ENCODE measurements at places on chromosomes 12 and 14.

GRCh38 chr12:110330124-110330523, 49.1 kb downstream of the ATP2A2 start:
- no peak for DNase-seq

- peak; percentile 18 for DNase-seq
These were observed 36.3 kb upstream of the PPP1CC start for GRCh38 chr12:110778833-110779577.

GRCh38 chr14:104230119-104230815, 91.9 kb downstream of the KIF26A start:
- no peak for DNase-seq

DNA sequence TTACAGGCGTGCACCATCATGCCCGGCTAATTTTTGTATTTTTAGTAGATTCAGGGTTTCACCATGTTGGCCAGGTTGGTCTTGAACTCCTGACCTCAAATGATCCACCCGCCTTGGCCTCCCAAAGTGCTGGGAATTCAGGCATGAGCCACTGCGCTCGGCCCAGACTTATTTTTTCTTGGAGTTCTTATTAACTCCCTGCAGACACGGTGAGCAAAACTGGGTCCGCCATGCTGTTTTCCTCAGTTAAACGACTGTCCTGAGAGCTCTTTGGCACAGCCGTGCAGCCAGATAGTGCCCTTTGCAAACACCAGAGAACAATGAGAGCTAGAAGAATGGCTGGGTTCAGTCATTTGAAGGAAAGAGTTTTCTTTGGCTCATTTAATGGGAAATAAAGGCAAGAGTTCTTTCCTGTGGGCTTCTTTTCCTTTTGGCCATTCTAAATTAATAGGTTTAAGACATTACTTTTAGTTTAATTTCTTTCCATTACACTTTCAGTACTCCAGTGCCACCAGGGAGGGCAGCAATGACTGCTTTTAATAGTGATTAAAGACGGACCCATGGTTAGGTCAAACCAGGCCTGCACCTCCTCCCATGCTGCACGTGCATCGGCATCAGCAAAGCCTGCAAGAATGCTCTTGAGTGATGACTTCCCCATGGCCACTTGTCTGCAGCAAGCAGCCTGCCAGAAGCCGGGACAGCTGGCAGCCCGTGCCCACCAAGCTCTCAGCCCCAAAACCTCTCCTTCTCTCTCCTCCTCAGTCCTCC, 60.7 kb downstream of the VCPKMT start:
- DNase-seq, result peak; percentile 60

GRCh38 chr12:18457362-18457761, 196.0 kb downstream of the PIK3C2G start:
- no peak for DNase-seq

- no peak for DNase-seq
These were observed 8.2 kb upstream of the LDHB start for GRCh38 chr12:21665816-21666215.

DNA sequence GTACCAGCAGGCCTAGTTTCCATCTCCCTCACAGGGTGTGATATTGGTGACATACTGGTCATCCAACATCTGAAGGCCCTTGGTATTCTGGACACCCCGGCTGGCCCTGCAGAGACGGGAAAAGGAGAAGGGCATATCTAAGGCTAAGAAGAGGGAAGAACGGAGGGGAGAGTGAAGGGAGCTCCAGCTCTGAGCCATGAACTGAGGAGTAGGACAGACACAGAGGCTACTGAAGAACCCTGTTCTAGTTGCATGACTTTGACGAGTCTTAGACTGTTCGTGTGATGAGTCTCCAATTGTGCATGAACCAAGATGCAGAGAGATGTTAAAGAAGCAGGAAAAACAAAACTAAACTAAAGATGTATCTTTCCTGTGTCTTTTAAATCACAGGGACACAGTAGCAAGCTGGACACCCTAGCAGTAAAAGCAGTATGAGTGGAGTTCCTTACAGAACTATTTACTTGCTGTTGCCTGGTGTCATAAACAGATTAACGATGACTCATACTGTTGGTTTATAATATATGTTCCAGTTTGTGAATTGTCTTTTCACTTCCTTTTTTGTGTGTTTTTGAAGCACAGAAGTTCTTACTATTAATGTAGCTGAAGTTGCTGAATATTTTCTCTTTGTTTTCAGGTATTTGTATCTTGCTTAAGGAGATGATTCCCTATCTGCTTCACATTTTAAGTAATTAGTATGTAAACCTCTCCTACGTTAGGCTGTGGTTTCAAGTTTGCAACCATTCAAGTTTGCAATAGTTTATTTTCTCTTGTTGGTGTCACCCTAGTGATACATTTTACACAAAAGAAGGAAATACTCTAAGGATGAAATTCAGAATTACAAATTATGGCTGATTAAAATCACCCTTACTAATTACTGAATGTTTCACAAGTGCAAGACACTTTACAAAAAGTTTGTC, 15.7 kb downstream of the FAR2 start:
- DNase-seq, result no peak

DNA sequence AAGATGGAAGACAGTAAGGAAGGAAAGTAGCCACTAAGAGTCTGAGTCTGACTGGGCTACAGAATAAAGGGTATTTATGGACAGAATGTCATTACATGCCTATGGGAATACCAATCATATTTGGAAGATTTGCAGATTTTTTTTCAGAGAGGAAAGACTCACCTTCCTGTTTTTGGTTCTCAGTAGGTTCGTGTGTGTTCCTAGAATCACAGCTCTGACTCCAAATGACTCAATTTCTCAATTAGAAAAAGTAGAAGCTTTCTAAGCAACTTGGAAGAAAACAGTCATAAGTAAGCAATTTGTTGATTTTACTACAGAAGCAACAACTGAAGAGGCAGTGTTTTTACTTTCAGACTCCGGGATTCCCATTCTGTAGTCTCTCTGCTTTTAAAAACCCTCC, 15.4 kb upstream of the PAPLN start:
- DNase-seq, result no peak

DNA sequence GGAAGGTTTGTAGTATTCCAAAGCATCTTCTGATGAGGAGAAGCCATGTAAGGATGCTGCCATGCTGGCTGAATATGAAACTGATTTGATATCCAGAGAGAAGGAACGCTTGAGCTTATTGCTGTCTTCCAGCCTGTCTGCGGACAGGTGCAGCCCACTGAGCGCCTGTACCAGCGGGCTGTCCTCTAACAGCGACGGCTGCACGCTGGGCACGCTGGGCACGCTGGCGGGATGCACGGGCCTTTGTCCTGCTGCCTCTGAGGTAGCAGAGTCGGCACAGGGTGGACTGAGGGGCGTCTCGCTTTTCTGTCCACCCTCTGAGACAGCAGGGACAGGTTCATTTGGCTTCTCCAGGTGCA, 85.2 kb downstream of the DUSP16 start:
- DNase-seq, result no peak

- DNase-seq, result no peak
These were observed 42.4 kb upstream of the BDKRB2 start for GRCh38 chr14:96162265-96162664.

GRCh38 chr14:100994756-100995330, 91.3 kb upstream of the RTL1 start:
- no peak for DNase-seq
